ENCODE measurements at places on chromosomes 4 and X.

GRCh38 chr4:3518511-3518880 lies 13.7 kb downstream of the LRPAP1 start:
- DNase-seq, result no peak

- DNase-seq, result peak; percentile 40
Observed at GRCh38 chrX:24424948-24425347, 40.1 kb upstream of the PDK3 start.

GRCh38 chr4:132827522-132827921 lies 321.6 kb upstream of the PCDH10 start:
- no peak for DNase-seq

- DNase-seq, result no peak
Observed at GRCh38 chrX:32268207-32268606, 943.1 kb downstream of the DMD start.

DNA sequence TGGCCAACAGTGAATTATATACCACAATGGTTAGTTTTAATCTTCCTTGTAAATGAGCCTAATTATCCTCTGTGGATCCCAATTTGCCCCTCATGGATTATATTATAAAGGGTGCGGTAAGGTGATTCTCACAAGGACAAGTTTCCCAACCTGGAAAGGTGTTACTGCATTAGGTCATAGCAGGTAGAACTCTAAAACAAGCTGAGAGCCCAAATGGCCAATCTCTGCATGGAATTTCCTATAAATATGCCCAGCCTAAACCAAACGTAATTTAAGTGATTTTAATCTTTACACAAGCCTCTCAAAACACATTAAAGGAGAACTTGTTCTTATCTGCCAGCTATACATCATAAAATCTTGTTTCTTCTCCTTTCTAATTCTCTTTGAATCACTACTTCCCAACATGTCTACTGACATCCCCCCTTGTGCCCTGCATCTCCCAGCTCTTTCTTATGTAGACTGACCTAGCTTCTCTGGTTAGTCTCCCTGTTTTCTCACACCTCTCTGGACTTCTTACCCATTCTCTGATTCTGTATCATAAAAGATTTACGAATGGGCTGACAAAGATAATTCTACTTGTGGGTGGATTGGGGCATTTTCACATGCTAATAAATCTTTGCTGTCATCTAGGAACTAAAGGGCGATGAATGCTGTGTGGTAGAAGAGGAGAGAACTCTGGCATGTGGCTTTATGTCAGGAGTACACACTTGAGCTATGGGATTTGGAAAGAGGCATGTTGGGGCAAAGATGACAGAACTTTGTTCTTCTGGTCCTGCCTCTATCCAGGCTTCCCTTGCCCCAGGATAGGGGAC lies 94.3 kb upstream of the PGRMC2 start:
- DNase-seq, result no peak

Measured in fibroblast of gingiva (primary cell).